ENCODE measurements at places on chromosomes 11 and 22.

DNA sequence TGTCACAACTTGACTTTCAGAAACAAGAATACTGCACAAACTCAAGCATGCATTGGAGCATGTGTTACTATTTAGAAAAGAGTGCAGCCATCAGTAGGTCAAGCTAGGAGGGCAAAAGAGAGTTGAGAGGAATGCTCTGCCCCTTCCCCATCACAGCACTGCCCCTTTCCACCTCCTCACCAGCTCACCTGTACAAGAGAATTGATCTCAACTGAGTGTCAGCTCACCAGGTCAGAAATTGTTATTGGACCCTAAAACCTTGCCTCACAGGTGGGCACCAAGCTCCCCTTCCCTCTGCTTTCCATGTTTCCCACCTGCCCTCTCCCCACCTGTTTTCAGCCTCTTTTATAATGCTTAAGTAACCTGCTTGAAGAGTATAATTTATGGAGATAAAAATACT, 48.8 kb downstream of the DKK3 start:
- DNase-seq, result no peak

GRCh38 chr22:39898997-39899396, 1.9 kb upstream of the GRAP2 start:
- no peak for DNase-seq

DNA sequence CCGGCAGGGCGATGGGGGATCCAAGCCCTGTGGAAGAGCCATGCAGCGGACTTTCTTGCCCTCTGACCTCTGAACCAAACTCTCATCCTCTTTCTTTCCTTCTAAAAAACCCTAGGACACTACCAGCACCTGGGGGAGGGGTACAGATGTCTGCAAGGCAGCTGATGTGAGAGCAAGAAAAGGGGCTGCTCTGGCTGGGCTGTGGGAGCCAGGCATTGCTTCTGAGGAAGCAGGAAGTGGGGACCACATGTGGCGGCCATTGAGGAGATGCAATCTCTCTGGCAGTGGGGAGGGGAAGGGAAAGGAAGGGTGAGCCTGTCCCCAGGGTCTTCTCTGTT, 36.0 kb downstream of the FAM83F start:
- DNase-seq, result no peak

DNA sequence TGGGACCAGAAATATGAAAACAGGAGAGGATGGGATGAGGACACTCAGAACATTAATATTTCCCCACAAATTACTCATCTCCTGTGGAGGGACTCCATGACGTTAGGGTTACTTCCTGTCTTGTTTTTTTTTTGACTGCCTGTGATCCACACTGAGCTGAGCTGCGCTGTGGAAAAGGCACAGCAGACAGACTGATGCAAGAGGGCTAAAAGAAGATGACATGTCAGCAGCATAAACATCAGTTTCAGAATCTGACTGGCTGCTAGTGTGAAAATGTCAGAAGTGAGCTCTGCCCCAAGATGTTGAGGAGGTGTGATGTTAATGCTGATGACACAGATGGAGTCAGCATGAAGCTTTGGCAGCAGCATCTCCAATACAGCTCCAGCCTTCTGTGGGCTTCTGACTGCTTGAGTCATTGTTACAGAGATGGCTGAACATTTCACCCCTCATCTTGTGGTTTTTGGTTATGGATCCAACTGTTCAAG, 286.8 kb downstream of the BLID start:
- DNase-seq, result peak; percentile 27

GRCh38 chr11:2248242-2248641, 22.1 kb downstream of the ASCL2 start:
- DNase-seq, result no peak

GRCh38 chr11:114774599-114775361, 96.5 kb downstream of the NXPE2 start:
- peak; percentile 37 for DNase-seq

- DNase-seq, result no peak
Measured at GRCh38 chr11:86955361-86956120, at the start of gene FZD4. FZD4 (minus strand) TSS chr11:86955395; CDS start chr11:86955085, 310 bp downstream.
